ENCODE measurements at places on chromosomes 13 and 19.

DNA sequence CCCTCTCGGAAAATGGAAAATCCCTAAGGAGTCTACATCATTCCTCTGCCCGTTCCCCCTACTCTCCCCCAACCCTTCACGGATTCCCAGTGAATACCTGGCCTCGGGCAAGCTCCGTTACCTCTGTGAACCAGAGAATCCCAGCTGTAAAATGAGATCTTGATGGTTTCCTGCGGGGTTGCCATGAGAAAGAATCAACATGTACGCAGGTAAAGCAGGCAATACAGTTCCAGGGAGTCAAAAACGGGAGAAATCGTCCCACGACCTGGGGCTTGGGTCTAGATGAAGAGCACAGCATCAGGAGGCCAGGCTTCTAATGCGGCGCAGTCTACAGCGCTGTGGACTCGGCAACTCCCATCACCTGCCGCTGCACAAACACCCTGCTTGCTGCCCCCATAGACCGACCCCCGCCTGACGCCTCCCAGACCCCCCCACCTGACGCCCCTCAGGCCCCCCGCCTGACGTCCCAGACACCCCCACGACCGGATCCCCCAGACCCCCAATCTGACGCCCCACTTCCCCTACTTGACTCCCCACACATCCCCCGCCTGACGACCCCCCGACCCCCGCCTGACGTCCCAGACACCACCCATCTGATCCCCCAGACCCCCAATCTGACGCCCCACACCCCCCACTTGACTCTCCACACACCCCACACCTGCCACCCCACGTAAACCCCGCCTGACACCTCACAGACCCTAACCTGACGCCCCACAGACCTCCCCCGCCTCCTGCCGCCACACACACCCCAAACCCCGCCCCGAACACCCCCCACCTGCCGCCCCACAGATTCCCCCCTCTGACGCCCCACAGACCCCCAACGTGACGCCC is 680 bp downstream of the LIG4 start:
- no peak for DNase-seq

- DNase-seq: peak; percentile 39
Observed at GRCh38 chr13:29140277-29140676, 320.1 kb downstream of the MTUS2 start.

GRCh38 chr13:40668335-40668734 is 1.9 kb upstream of the FOXO1 start:
- DNase-seq: no peak

DNA sequence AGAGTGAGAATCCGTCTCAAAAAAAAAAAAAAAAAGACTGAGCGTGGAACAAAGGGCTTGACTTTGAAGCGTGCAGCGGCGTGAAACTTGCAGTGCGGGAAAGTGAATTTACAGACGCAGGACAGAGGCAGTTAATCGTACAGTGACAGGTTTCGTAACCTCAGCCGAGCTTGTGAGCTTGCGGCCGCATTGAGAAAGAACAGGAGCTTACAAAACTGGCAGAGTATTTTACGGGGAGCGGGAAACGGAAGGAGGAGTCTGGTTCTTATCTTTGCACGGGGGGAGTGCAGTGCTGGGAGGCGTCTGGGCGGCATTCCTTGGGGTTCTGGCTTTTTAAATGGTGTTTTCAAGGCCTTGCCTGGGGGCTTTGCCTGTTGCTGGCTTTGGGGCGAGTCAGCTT is 6.0 kb upstream of the BSG start:
- peak; percentile 97 for DNase-seq

- no peak for DNase-seq
Observed at GRCh38 chr19:32674153-32674930, 638 bp downstream of the ANKRD27 start.

DNA sequence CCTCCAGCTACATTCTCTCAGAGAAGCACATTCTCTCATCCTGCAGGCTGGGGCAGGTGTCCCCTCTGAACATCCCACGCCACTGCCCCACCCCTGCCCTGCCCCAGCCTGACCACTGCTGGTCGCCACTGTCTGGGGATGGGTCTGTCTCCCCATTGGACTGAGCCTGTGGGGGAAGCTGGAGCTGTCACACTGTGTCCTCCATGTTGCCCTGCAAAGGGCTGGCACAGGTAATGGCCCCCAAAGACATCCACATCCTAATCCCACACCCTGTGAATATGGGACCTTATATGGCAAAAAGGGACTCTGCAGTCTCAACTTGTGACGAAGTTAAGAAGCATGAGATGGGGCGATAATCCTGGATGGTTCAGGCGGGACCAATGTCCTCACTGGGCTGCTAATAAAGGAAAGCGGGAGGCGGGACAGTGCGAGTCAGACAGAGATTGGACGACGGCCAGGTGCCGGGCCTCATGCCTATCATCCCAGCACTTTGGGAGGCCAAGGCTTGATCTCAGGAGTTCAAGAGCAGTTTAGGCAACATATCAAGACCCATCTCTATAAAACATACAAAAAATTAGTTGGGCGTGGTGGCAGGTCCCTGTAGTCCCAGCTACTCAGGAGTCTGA is 9.1 kb downstream of the AP2S1 start:
- peak; percentile 82 for DNase-seq

GRCh38 chr19:14107581-14108461 is 9.7 kb downstream of the PRKACA start:
- peak; percentile 91 for DNase-seq

GRCh38 chr13:23254506-23254905 is 73.7 kb downstream of the SGCG start:
- no peak for DNase-seq

- peak; percentile 68 for DNase-seq
Observed at GRCh38 chr19:43789029-43789428, 8.3 kb upstream of the KCNN4 start.
